ENCODE measurements at places on chromosomes 12 and 14. TPM values are rescaled to one million over a fixed set of nuclear protein-coding genes. Genes with fewer than 3 reads are reported as not detected.

ACAD10 gene
- 20.2 TPM for total RNA-seq

IL26 gene
- not detected for total RNA-seq

PPP1R1A gene
- 93.7 TPM for total RNA-seq

CTSG gene
- 0.52 TPM for total RNA-seq

STON2 gene
- 147 TPM for total RNA-seq

DNA sequence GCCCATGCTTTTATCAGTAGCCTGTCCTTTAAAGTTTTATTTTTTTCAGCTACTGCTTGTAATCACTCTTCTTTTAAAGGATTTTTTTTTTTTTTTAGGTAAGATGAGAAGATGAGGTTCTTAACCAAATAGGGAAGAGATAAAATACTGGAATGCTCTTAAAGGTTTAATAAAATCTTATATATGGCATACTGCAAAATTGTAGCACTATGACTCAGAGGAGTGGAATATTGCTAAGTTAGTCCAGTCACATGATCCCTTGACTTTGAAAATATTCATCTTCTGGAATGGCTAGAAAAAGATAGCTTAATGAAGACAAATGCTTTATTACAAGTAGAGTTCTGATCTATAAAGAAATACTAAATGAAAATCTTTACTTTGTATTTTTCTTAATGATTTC is 116.6 kb downstream of the NAV3 start:
- no peak for DNase-seq

- DNase-seq: no peak
Observed at GRCh38 chr12:71447691-71448132, 8.1 kb downstream of the LGR5 start.

GRCh38 chr14:66495218-66496098 is 9.3 kb downstream of the CCDC196 start:
- DNase-seq: no peak

DNA sequence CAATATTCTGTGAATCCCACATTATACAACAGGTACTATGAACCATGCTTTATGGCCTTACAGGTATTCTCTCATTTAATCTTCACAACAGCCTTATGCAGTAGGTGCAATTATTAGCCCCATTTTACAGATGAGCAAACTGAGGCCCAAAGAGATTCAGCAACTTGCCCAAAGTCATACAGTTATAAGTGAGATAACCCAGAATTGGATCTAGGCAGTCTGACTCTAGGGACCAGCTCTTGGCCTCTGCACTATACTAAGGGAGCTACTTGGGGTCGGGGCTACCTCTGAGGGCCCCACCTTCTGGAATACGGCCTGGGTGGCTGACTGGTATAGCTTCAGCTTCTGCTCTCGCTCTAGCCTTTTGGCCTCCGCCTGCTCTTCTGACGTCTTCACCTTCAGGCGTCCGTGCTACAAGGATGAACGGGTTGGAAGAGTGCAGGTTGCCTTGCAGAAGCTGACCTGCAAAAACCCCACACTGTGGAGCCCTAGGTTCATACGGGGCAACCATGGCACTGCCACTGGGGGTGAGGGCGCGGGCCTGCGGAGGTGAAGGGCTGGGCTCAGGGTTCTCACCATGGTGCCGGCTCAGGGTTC is 762 bp downstream of the RABGGTA start:
- no peak for DNase-seq

GRCh38 chr12:84653482-84653881 is 259.1 kb downstream of the SLC6A15 start:
- no peak for DNase-seq

GRCh38 chr14:102565959-102566358 is 26.5 kb upstream of the RCOR1 start:
- DNase-seq: no peak

DNA sequence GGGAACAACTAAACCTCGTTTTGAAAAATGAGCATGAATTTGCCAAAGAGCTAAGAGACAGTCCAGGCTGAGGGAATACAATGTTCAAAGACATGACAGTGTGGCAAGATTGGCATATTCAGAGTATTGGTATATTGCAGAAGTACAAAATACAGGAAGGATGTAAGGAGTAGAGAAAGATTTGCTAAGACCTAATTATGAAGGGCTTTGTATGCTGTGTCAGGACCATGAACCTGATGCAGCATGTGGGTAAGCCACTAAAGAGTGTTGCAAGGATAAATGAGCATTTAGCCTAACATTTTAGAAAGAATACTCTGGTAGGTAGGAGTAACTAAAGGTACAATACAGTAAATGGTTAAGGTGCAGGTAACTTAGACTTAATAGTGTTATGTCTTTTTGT is 65.1 kb downstream of the KTN1 start:
- no peak for DNase-seq

GRCh38 chr14:47278233-47278842 is 397.1 kb downstream of the MDGA2 start:
- DNase-seq: no peak

GRCh38 chr12:8852119-8852518 is 29.7 kb downstream of the A2ML1 start:
- no peak for DNase-seq

- DNase-seq: no peak
Observed at GRCh38 chr12:115872212-115872611, 405.3 kb downstream of the MED13L start.

GRCh38 chr12:62893276-62893675 is 41.7 kb downstream of the PPM1H start:
- no peak for DNase-seq

DNA sequence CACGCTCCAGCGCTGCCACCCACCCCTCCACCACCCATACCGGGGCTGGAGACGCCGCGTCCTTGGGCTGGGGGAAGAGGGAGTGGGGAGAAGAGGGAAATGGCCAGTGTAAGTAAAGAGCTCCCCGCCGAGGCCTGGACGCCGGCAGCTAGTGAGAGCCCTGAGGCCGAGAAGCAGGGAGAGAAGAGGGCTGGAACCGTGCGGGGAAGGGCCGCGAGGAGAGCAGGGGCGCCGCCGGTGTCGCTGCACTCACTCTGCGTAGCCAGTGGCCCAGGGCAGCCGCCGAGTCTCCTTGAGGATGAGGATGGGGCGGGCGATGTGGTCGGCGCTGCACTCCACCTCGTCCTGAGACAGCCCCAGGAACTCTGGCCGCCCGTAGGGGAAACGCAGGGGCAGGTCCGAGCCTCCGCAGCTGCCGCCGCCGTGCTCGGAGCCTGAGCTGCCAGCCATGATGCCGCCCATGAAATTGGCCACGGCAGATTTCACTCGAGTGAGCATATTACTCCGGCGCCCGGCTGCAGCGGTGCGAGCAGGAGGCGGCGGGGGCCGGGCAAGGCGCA is 631 bp downstream of the PPM1H start:
- DNase-seq: peak; percentile 39

- no peak for DNase-seq
Observed at GRCh38 chr14:90109858-90110257, 48.1 kb downstream of the KCNK13 start.
